Activated T-helper 17 cell treated with anti-CD3 and anti-CD28 coated beads, Interleukin-2, amount 50 U/mL, for 72 hours (primary cell): ENCODE measurements at places on chromosomes 11 and 22.

DNA sequence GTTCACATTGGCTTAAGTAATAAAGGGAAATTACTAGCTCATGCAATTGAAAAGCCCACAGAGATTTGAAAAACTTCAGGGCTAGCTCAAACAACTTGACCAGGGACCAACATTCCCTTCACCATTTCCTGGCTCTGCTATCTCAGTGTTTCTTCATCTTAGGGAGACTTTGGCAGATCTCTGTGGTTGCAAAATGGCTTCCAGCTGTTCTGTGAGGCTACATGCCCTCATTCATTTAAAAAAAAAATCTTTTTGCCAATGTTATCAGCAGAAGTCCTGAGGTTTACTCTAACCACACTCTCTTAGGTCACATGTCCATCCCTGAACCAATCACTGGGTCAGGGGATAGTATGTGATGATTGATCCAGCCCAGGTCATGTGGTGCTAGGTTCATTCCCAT, 13.9 kb upstream of the RASSF10 start:
- no peak for ATAC-seq

DNA sequence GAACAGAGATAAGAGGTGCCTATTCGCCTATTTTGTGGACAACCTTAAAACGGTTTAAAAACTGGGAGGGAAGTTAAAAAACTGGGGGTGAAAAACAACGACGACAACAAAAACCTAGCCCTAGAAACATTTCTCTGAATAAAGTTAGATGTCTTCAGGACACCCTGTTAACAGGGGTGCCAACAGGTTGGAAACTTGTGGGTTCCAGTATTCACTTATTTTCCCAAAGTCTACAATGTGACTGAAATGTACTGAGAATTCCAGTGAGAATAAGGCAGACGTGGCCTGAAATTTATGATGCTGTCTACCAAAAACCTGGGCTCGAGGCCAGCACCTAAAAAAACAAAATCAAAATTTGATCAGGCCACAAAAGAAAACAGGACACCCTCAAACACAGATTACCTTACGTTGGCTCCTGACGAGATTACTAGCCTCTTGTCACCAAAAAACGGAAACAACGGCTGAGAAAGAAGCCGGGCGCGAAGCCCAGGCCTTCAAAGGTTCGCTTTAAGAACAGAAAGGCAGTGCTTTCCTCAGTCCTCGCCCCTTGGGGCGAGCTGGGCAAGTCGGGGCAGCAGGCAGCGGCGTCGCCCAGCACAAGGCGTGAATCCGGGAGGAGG, 906 bp downstream of the CCDC90B start:
- peak; percentile 70 for ATAC-seq

- peak; percentile 70 for ATAC-seq
These were observed 5.0 kb downstream of the ASCL2 start for GRCh38 chr11:2265396-2265795.

GRCh38 chr22:24894998-24895397, 51.5 kb downstream of the LHFPL7 start:
- no peak for ATAC-seq

DNA sequence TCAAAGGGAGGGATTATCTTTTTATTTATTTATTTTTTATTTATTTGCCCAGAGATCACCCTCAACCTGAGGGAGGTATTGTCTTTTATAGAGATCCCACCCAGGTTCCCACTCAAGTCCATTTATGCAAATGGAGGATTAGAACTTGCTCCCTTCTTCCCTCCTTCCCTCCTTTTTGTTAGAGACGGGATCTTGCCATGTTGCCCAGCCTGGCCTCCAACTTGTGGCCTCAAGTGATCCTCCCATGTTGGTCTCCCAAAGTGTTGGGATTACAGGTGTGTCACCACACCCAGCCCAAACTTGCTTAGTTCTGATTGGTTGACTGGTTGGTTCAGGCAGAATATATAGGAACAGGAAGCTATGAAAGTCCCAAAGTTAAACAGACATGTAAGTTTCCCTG, 51.9 kb downstream of the HIPK3 start:
- ATAC-seq, result no peak

- ATAC-seq, result no peak
These were observed 662 bp downstream of the MUC5B start for GRCh38 chr11:1223346-1224110.

- no peak for ATAC-seq
These were observed 5.4 kb upstream of the CSDC2 start for GRCh38 chr22:41555325-41555982.

GRCh38 chr22:40519284-40519947, 117.1 kb downstream of the MRTFA start:
- peak; percentile 92 for ATAC-seq

DNA sequence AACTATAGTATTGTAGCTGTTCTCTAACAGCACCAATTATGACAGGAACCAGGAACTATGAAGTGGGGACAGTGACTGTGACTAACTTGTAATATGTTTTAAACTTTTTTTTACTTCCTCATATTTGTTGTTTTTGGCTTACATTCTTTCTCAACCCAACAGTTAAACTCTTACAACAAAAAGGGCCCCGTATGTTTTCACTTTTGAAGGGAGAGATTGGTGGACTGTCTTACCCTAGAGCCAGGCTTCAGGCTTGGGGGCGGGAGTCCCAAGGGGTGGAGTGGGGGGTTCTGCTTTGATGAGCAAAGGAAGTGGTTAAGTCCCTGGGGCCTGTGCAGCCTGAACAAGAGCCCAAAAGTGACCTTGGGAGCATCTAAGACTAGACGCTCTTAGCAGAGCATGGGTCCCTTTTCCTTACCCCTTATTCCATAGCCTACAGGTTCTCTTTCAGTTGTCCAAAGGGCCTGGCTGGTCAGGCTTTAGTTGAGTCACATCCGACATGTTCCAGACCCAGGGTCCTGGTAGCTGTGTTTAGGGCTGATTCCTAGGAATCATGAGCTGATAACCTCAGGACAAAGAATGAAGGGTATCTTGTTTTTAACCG, 38.8 kb downstream of the STIM1 start:
- ATAC-seq, result peak; percentile 31

- no peak for ATAC-seq
These were observed 10.8 kb downstream of the ARAP1 start for GRCh38 chr11:72741429-72741833.

- no peak for ATAC-seq
These were observed 48.5 kb upstream of the VPREB1 start for GRCh38 chr22:22196018-22196533.

DNA sequence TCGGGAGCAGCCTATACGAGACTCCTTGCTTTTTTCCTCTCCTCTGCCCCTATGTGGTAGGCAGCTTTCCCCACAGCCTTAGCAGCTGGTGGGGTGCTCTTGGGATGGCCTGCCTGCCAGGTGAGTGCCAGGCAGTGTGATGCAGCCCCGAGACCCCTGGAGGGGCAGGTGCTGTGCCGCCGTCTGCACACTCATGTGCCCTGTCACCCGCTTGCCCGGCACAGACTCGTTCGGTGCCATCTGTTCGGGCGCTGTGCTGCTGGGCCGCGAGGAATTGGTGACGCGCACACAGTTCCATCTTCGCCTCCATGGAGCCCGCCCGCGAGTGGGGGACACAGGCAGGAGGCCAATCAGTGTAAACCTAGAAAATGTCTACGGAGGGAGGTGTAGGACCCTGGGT, 15.1 kb downstream of the TRMU start:
- no peak for ATAC-seq

DNA sequence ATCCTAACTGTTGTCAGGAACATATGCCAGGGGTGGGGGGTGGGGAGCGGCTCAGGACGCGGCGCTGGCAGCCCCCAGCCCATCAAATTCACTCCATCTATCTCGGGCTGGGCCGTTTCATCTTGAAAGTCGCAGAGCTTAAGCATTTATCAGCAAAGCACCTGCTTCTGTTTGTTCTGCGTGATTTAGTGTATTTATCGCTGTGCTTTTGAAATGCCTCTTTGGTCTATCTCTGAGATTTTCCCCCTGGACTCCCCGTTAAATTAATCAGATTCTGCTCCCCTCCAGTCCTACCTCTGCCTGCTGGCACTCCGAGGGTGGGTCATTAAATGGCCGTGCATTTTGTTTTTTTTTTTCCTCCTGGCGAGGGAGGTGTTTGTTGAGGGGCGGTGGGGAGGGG, 446.2 kb downstream of the TBC1D22A start:
- ATAC-seq, result no peak

- no peak for ATAC-seq
These were observed 6.0 kb downstream of the TMEM123 start for GRCh38 chr11:102446606-102447005.

- ATAC-seq, result no peak
These were observed 24.6 kb downstream of the RASD2 start for GRCh38 chr22:35564975-35565867.

- ATAC-seq, result no peak
These were observed 48.6 kb downstream of the PISD start for GRCh38 chr22:31613286-31613903.

DNA sequence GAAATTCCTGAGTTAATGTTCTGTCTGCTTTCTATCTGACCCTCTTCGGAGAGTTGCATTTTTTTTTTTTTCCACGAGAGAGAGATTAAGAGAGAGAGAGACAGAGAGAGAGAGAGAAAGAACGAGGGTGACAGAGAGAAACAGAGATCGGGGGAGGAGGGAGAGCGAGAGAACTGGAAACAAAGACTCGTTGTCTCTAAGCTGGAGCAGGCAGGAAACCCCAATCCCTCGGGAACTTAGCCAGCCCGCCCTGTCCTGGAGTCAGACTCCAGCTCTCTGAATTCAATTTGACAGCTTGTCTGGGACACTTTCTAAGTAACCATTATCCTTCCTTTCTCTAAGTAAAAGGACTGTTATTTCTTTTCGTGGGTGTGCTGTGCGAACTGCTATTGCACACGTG, 76.9 kb downstream of the KCNJ1 start:
- ATAC-seq, result no peak

DNA sequence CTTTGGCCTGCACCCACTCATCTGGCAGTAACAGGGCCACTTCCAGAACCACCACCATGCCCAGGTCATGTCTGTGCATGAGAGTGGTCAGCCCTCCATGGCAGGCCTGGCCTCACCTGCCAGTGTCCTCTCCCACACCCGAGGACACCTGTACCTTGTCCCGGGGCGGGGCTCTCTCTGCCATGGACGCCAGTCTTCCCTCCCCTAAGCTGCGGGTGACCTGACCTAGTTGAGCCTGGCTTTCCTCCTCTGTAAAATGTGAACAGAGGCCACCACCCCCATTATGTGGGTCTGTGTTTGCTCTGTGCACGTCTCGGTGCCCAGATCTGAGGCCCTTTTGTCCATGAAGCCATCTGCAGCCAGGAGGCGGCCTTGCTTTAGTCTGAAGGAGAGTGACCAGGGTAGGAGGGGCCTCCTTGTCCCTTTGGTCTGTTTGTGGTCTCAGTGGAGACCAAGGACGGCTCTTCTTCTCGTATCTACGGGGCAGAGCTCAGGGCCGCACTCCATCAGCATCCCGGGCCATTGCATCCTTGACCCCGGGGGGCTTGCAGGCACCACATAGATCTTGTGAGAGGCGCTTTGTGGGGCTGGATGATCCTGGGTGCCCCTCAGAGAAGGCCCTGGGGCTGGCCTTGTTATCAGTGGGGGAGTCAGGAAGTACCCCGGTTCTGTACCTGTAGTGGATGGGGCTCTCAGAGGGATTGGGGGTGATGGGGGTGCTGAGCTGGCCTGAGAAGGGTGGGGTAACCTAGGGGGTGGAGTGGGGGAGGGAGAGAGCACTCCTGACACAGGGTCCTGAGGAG, 121.6 kb downstream of the KCNQ1 start:
- no peak for ATAC-seq

GRCh38 chr11:129023968-129024676, 81.5 kb upstream of the TP53AIP1 start:
- no peak for ATAC-seq

GRCh38 chr11:109697140-109697843, 275.3 kb downstream of the C11orf87 start:
- ATAC-seq, result no peak

DNA sequence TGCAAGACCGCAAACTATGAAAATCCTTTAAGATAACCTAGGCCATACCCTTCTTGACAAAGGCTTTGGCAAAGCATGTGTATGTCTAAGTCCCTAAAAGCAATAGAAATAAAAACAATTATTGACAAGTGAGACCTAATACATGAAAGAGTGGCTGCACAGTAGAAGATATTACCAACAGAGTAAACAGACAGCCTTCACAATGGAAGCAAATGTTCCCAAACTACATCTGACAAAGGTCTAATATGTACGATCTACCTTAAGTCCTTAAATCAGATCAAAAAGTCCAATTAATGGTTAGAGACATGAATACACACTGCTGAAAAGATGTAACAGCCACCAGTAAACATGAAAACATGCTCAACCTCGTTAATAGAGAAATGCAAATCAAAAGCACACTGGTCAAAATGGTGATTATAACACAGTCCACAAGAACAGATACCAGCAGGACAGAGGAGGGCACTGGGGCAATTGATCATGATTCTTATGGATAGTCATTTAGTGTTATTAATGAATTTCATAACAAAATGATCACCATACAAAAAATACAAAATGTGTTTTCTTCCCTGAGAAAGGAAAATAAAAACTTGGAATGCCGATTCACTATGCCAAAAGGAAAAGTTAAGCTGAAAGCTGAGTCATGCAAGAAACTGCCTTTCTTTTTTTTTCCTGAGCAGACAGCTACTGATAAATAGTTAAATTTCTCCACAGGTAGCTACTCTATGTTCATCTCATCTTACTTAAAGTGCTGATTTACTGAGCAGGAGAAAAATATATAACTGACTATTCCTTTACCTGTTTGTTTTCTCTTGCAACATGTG, 102.6 kb upstream of the VPREB1 start:
- ATAC-seq, result no peak
